ENCODE measurements at places on chromosomes 7 and 10.

GRCh38 chr7:44048031-44048795 lies 3.7 kb downstream of the DBNL start:
- DNase-seq: no peak

- no peak for DNase-seq
Measured at GRCh38 chr7:1913466-1914282, 243.6 kb downstream of the ELFN1 start.

DNA sequence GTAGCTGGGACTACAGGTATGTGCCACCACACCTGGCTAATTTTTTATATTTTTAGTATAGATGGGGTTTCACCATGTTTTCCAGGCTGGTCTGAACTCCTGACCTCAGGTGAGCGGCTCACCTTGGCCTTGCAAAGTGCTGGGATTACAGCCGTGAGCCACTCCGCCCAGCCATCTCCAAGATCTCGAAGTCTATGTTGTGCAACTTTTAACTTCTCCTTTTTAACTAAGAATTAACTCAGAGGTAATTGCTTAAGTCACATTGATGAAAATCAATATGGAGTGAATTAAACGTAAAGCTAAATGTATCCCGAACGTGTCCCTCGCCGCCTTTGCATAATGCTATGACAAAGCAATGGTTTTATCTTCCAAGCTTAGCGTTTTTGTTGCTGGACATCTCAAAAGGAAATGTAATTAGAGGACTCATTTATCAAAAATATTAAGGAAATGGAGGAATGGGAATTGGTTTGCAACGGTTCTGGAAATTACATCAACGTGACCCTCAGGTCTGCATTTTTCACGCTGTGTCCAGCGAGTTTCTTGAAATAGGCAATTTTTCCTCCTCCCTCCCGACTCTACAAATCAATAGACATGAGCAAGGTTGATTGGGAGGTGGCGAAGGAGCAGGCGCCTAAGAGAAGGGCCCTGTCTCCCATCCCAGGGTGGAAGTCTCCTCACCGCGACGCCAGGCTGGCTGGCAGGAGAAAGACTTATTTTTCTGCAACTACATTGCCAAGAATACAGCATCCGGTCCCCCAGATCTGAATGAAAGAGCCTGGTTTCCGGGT lies 89.8 kb downstream of the TMEM130 start:
- DNase-seq: no peak

- no peak for DNase-seq
Measured at GRCh38 chr7:94395141-94396036, 694 bp downstream of the COL1A2 start.

DNA sequence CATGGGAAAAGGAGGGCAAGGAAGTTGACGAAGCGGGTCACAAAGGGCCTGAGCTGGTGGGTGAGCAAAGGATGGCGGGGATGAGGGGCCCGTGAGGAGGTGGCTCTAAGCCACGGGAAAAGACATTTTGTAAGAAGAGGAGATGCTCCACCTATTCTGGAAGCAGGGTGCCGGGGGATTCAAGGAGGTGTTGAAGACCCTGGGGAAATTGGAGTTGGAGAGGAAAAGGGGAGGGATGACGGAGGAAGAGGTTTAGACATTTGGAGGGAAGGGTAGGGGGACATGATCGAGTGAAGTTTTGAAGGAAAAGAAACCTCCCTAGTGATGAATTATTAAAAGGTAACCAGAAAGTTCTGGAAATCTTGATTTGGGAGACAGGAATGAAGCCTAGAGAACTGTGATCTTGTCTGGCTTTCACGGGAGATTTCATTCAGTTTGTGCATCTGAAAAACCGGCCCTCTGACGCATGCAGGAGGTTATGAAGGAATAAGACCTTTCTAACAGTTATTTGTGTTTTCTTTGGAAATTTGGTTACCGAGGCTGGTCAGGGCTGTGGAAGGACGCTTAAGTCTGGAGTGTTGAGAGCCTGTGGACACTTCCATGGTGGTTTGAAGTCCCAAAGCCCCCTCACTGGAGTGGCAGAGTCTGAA lies 1.4 kb downstream of the SMO start:
- no peak for DNase-seq

- DNase-seq: no peak
Measured at GRCh38 chr7:10824154-10824553, 149.5 kb upstream of the PHF14 start.

DNA sequence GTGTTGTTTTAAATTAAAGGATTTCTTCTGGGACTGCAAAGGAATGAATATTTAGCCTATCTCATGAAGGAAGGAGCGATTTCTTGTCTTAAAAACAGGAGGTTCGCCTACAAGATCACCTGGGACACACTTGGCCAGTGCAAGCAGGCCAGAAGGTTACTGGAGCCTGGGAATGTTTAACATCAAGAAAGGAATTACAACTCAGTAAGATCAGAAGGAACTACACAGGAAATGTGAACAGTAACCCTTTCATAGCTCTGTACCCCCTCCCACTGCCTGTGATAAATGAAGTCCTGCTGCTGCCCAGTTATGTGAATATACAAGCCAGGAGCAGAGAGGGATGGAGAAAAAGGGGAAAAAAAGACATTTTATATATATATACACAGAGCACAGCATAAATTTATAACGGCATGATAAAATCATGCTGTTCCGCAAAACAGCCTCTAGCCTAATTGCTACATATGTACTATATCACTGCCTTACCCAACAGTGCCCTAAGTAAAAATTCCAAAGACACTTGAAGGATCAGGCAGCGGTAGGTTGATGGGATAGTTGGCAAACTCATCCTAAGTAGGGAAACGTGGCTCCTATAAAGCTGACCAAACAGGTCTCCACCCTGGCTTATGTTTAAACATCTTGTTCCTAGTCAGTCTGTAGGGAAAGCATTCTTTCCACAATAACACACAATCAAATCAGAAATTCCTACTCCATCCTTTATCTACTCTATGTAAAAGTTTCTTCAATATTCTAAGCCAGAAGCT lies 63.8 kb downstream of the ZNF438 start:
- no peak for DNase-seq
